ENCODE measurements at places on chromosomes 3 and 15. TPM values are rescaled to one million over a fixed set of nuclear protein-coding genes. Genes with fewer than 3 reads are reported as not detected.

The LIPC gene
- 15.5 TPM for polyA plus RNA-seq

DNA sequence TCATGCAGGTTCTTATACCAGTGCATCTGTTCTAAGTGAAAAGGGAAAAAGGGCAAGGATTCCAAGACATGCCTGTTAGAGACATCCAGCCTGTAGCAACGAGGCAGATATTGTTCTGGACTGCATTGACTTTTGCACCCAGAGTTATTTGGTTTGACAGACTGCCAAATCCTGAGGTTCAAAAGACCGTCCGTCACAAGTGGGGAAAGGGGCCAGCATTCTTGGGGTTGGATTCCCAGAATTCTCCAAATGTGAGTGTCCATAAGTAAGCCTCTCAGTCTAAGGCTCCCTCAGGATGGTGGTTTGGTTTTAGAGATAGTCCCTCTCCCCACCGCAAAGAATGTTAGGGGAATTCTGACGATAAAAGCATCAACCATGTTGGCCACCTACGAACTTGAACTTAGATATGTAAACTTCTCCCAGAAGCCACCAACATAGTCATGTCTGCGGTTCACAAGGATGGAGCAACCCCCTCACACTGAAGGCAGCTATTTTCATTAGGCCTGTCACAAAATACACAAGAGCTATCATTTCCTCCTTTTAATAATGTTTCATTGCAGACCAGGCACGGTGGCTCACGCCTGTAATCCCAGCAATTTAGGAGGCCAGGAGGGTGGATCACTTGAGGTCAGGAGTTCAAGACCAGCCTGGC, 13.6 kb upstream of the LACTB start:
- DNase-seq = no peak

DNA sequence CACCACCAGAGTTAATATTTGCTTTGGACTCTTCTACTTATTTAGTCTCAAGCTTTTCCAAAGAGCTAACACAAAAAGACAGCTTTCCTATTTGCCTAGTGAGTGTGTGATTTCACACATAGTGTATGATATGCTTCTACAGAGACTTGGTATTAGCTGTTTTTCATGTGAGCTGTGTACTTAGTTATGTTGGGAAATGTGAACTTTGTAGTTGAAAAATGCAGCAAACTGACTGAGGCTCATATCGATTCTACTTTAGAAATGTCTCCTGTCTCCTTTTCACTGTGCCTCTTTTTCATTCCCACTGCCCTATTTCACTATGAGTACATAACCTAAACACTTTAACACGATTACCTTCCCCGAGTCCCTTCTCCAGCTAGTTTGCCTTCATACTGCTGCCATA, 136.5 kb downstream of the ALCAM start:
- DNase-seq = no peak

DNA sequence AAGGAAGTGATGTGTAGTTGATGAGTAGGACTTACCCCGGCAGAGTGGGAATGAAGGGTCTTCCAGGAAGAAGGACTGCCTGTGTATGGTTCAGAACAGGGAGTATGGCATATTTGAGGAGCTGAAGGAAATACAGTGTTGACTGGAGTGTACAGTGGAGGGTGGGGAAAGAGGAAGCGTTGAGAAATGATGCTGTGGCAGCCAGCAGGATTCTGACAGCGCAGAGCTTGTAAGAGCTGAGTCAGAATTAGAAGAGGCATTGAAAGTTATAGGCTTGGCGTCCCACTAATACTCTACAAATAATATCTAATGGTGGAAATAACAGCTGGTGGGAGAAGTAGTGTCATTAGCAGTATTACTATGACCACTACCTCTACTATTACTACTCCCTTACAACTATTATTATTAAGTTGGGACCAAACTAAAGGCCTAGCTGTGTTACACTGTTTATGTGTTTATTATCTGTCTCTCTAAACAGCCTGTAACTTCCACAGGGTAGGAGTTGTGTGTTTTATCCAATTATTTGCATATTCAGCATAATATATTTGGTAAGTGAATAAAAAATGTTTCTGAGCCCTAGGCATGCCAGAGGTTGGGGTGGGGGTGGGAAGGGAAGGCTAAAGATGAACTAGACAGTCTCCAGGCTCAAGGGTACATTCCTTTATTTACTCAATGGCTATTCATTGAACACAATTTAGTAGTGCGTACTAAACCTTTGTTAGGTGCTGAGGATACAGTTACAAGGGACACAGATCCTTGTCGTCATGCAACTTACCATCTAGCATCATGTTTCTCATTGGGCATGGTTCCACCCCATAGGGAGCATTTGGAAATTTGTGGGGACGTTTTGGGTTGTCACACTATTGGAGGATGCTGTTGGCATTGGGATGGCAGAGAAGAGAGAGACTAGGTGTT, 428.8 kb upstream of the ONECUT1 start:
- no peak for DNase-seq

DNA sequence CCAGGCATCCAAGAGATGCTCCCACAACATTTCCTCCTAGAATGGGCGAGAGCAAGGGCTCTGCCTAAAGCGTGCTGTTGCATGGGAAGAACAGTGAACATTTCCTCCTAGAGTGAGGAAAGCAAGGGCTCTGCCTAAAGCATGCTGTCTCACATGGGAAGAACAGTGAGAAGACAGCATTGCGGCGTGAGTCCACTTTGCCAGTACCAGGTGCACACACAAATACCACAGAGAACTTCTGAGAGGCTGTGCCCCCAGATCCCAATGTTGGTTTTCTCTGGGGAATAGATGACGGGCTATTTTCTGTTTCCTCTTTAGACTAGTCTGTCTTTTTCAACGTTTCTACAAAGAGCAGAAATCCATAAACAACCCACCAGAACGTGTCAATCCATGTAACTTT, 142.9 kb downstream of the LRRK1 start:
- DNase-seq = no peak

GRCh38 chr3:42266085-42266484, at the start of gene CCK:
Gene CCK, minus strand, starts transcription at chr3:42266185. Its CDS starts 2,555 bp downstream, at chr3:42263630.
- DNase-seq = no peak

DNA sequence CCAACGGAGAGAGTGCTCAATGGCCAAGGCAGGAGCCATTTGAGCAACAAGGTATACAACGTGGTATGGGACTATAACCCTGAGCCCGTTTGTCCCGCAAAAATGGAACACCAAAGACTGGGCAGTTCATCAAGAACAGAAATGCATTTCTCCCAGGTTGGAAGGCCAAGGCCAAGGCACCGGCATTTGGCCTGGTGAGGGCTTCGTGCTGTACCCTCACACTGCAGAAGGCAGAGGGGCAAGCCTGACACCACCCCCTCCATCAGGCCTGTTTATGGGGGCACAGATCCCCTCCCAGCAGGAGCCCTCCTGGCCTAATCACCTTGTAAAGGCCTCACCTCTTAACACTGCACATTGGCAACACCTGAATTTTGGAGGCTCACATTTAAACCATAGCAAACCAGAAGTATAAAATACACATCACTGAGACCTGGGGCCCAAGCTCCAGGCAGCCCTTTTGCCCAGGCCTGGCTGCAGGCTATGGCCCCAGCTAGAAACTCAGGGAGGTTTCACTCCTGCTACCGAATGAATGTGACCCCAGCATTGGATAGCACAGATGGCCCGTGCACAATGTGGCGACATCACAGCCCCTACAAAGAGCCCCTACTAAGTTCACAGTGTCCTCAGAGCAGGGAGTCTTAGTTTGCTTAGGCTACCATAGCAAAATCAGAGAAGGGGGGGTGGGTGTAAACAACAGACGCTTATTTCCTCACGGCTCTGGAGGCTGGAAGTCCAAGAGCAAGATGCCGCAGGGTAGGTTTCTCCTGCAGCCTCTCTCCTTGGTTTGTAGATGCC, 47.1 kb downstream of the KLF15 start:
- no peak for DNase-seq

GRCh38 chr15:62969442-62970089, 73.0 kb upstream of the TPM1 start:
- DNase-seq = no peak
